ENCODE measurements at places on chromosomes 5 and 9.

GRCh38 chr9:36461323-36461722 is 61.3 kb upstream of the RNF38 start:
- DNase-seq = peak; percentile 73

DNA sequence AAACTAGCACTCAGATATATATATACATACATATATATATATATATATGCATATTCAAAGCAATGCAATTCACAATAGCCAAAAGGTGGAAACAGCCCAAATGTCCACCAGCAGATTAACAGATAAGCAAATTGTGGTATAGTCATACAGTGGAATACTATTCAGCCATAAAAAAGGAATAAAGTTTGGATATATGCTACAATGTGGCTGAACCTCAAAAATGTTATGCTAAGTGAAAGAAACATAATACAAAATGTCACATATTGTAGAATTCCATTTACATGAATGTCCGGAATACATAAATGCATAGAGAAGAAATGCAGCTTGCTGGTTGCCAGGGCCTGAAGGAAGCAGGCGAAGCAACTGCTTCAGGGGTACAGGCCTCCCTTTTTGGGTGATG is 143.4 kb downstream of the ATPSCKMT start:
- no peak for DNase-seq

DNA sequence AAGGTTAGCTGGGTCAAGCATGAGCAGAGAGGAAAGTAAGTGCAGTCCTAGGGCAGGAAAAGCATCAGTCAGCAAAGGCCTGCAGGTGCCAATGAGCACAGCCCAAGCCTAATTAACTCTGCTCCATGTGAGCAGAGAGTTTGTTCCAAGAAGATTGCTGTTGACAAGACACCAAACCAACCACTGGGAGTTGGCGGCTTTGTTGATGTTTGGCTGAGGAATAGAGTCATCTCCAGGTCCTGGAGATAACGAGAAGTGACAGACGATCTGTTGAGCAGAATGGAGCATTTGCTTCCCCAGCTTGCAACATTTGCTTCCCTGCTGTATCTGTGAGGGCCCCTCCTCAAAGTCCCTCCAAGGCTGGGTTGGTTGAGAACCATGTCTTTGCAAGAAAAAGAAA is 68.2 kb downstream of the FAM114A2 start:
- DNase-seq = no peak

DNA sequence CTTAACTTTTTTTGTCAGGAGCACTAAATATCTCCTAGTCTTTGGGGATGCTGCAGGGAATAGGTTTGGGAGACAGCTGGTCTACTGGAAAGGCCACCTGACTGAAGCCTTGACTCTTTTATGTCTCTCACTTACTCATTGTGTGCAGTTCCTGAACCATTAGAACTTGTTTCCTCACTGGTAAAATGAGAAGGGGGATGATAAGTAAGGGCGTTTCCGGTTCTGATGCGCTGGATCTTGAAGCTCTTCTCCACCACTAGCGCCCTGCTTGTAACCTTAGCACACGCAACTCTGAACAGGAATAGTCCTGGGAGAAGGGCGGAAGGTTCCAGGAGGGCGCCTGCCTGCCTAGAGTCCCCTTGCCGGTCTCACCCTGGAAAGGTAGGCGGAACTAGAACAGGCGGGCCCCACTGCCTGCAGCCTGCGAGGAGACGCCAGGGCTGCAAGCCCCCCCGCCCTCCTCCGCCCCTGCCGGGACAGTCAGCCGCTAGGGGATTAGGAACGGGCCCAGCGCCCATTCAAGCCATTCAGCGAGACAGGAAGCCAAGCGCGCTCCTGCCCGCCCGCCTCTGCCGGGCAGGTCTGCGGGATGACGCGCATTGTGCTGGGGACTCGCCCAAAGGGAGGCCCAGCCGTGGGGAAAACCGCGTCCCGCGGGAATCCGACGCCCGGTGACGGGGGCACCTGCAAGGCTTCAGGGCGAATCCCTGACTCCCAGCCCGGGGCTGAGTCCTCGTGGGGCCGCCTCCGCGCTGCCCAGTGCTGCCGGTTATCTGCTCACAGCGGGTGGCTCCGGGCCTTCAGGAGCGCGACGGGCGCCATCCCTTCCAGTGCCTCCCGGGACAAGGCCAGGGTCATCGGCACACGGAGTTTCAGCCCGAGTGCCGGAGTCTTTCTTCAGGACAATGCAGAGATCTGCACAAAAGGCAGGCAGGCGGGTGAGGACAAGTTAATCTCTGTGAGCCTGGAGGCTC is 44.0 kb upstream of the XPA start:
- peak; percentile 74 for DNase-seq

GRCh38 chr9:21028466-21028865 is 3.0 kb downstream of the HACD4 start:
- DNase-seq = no peak

GRCh38 chr9:73167614-73168013 is 15.9 kb downstream of the ANXA1 start:
- no peak for DNase-seq

- DNase-seq = no peak
These were observed 1.5 kb downstream of the NKX2-5 start for GRCh38 chr5:173233347-173234128.

DNA sequence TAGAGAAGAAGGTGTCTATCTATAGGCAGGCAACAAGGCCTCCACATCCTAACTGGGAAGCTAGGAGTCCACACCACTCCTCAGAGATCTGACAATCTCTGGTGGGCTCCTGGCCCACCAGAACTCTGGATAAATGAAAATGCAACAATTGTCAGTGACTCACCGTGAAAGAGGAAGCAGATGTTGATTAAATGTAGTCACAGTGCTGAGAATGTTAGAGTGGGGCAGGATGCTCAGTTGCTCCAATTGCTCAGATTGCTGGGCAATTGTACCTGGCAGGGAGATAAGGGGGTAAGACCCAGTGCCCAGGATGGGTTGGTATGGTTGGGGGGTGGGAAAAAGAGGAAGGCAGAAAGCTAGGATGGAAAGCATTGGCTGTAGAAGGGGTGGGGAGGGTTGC is 4.3 kb downstream of the CCL19 start:
- peak; percentile 43 for DNase-seq

DNA sequence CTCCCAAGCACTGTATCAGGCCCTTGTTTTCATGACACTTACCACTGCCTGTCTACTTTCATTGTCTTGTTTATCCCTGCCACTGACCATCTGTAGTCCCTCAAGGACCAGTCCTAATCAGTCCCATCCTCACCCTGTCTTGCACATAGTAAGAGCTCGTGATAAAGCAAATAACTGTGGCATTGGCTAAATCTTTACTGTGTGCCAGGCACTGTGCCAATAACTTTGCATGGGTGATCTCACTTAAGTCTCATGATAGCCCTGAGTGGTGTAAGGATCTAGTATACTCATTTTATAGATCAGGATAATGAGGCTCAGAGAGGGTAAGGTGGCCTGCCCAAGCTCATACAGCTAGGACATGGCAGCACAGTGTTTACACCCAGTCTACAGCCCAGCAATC is 5.6 kb downstream of the CDX1 start:
- no peak for DNase-seq

DNA sequence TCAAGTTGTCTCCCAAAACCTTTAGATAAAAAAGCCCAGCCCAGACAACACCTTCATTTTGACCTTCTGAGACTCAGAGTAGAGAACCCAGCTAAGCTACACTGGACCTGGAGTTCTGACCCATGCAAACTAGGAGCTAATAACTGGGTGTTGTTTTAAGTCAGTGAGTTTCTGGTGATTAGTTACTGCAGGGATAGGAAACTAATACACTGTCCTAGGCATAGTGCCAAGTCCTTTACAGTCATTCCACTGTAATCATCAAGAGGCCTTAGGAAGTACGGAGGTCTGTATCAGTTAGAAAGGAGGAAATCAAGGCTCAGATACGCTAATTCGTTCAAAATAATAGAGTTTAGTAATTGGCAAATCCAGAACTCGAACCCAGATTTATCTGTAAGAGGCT is 197.9 kb downstream of the KCTD16 start:
- no peak for DNase-seq

DNA sequence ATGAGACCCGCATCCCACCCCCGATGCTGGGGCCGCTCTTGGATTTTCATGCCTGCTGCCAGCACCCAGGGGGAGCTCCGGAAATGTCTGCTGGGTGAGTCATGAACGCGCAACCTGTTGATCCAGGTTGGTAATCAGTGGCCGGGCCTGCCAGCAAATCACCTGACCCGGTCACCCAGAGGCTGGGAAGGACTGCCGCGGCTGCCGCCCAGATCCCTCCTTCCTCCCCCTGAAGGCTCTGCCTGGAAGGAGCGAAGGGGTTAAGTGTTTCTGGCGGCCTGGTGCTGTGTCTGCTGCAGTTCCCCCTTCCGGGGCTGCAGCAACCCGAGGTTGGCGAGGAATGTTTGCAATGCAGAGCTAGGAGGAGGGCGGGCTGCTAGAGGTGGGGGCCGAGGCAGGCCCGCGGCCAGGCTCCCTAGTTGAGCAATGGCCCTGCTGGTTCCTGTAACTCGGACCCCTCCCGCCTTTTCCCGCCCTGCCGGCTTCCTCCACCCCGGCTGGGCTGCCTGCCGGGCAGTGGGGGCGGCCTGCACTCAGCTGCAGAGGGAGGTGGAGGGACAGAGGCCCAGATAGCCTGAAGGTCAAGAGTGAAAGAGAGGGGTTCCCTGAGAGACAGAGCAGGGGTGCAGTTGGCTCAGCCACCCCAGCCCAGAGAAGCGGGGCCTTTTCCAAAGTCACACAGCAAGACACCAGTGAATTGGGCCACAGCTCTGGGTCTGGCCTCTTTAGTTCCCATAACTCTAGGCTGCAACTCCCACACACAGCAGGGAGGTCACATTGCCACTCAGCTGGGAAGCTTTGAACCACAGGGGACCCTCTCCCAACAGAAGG is 156.3 kb upstream of the IER5L start:
- peak; percentile 96 for DNase-seq

DNA sequence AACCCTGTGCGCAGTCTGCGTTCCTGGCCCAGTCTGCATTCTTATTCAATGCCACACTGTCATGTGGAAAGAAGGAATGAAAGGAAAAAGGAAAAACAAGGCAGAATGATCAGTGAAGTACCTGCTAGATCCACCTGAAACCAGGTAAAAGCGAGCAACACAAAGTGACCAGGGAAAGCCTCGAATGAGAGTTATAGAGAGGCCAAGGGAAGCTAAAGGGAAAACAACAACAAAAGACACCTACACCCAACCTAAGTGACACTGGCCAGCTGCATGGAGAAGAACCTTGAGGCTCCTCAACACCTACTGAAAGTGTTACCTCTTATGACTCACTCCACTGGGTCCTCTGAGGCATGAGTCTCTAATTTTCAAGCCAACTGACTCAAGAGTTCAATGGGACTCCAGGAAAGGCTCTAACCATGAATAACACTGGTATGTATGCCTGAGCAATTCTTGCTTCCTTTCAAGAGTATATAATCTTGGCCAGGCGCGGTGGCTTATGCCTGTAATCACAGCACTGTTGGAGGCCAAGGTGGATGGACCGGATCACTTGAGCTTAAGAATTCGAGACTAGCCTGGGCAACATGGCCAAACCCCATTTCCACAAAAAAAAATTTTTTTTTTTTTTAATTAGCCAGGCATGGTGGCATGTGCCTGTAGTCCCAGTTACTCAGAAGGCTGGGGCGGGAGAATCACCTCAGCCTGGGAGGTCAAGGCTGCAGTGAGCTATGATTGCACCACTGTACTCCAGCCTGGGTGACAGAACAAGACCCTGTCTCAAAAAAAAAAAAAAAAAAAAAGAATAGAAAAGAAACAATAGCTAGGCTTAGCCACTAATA is 29.0 kb downstream of the MTMR12 start:
- DNase-seq = no peak

DNA sequence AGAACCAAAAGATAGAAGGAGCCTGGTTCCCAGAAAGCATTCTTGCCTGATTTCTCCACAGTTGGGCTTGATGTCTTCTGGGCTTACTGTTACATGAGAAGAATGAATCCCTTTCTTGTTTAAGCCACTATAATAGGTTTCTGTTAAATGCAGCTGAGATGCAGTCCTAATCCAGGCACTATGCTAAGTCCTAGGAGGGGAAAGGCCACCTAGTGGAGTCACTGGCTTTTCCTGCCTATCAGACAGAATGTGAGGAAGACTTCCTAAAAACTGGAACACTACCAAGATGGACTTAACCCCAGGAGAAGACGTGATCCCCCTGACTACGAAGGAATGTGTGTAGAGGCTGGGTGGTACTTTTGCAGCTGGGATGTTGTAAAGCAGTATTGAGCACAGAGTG is 34.3 kb upstream of the FSD1L start:
- DNase-seq = peak; percentile 51

- peak; percentile 45 for DNase-seq
These were observed 8.7 kb downstream of the LHX6 start for GRCh38 chr9:122219856-122220672.

- DNase-seq = no peak
These were observed 502.7 kb downstream of the TLE4 start for GRCh38 chr9:80074439-80074838.

DNA sequence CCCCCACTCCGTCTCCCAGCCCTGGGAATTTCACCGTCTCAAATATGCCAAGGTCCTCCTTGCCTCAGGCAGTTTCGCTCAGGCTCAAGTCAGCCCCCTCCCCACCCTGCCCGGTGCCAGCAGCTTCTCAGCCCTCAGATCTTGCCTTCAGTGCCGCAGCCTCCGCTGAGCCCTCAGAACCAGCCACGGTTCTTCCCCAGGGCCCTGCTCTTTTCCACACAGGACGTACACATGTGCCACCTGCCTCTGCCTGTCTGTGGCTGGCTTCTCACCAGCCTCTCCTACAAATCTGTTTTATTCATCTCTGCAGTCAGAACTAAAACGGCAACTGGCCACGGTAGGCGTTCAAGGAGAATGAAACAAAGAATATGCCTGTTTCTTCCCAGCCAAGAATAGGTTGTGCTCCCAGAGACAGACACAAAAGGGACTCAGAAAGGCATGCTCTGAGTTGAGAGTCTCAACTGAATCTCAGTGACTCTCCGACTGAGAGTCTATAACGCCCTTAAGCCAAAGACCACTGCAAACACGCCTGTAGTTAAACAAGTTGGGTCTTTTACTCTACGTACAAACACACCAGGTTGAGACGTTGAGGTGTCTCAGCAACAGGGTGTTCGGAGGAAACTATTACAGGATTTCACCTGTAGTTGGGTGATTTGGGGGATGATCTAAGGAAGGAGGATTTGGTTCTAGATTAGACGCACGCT is 10.6 kb upstream of the GRIN1 start:
- DNase-seq = no peak

- DNase-seq = peak; percentile 65
These were observed 49.1 kb downstream of the NXNL2 start for GRCh38 chr9:88583901-88584596.

DNA sequence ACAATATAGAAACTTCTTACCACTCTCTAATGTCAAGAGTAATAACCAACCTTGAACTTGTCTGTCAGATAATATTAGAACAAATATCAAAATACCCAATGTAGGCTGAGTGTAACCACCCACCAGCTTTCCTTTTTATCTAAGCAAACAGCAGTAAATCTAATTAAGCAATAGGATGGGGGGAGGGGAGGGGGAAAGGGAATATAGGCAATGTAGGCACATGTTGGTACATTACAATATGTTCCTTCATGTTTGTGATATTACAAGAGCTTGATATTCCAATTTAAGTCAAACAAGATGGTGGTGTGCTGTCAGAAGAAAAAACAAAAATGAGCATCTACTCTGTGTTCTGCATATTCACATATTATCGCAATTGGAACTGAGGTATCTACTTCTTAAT is 158.2 kb downstream of the DENND1A start:
- DNase-seq = no peak

Measured in GM03348 (cell line).